ENCODE measurements at places on chromosomes 2 and 18. TPM values are rescaled to one million over a fixed set of nuclear protein-coding genes. Genes with fewer than 3 reads are reported as not detected.

DNA sequence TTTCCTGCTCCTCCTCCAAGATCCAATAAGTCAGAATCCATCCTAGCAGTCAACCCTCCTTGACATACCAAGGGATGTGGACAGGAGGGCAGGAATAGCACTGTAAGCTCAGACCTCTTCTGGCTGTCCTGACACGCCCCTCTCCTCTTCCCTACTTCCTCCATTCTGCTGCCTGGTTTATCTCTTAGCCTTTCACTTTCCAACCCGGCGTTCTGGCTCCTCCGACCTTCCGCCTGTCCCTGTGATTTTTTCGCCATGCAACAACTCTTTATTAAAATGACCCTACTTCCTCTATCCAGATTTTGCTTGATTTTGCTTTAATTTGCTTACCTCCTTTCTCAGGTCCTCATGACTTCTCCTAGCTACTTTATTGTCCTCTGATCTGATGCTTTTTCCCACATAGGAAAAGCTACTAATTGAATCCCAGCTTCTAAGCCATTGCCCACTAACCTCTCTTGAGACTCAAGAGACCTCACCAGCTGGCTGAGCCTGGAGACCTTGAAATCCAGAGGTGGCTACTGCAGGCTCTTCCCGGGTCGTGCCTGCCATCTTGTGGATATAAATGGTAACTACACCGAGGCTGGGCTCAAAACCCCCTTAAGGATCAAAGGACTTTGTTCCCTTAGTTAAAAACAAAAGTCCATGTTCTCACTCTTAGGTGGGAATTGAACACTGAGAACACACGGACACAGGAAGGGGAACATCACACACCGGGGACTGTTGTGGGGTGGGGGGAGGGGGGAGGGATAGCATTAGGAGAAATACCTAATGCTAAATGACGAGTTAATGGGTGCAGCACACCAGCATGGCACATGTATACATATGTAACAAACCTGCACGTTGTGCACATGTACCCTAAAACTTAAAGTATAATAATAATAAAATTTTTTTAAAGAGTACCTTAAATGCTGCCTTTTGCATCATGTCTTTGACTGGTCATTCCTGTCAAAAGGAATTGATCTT, 139.4 kb downstream of the AKAIN1 start:
- no peaks in the 10 kb centered on the region for H3K36me3 ChIP-seq
- H3K27me3 ChIP-seq = no peaks in the 10 kb centered on the region
- no peak overlapping the region for H3K4me3 ChIP-seq
- H3K4me1 ChIP-seq = peaks cover 12% of the 10 kb centered on the region

C2orf15 gene
- total RNA-seq = 0.92 TPM

GRCh38 chr2:102340778-102341177, 14.8 kb upstream of the IL18R1 start:
- H3K27me3 ChIP-seq = no peaks in the 10 kb centered on the region
- no peaks in the 10 kb centered on the region for H3K4me1 ChIP-seq
- no peak overlapping the region for H3K27ac ChIP-seq
- no peaks in the 10 kb centered on the region for H3K36me3 ChIP-seq

DNA sequence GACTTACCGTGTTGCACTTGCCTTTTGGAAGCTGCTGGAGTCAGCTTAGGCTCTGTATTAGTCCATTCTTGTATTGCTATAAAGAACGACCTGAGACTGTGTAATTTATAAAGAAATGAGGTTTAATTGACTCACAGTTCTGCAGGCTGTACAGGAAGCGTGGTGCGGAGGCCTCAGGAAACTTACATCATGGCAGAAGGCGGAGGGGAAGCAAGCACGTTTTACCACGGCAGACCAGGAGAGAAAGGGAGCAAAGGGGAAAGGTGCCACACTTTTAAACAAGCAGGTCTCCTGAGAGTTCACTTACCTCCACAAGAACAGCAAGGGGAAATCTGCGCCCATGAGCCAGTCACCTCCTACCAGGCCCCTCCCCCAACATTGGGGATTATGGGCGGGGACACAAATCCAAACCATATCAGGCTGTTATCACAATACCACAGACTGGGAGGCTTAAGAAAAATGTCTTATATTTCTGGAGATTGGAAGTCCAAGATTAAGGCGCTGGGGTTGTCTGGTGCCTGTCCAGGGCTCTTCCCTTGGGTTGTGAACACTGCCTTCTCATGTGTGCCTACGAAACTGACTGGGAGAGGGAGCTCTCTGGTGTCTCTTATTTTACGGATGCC, 3.6 kb upstream of the D2HGDH start:
- H3K27ac ChIP-seq = no peak overlapping the region
- H3K27me3 ChIP-seq = no peaks in the 10 kb centered on the region
- H3K4me3 ChIP-seq = no peak overlapping the region
- H3K36me3 ChIP-seq = no peaks in the 10 kb centered on the region
- DNase-seq = no peak

- no peak overlapping the region for H3K4me3 ChIP-seq
- H3K4me1 ChIP-seq = peaks cover 54% of the 10 kb centered on the region
- DNase-seq = no peak
Observed at GRCh38 chr2:191059308-191059707, 45.3 kb upstream of the STAT1 start.
